ENCODE measurements at places on chromosomes 3 and 15. TPM values are rescaled to one million over a fixed set of nuclear protein-coding genes. Genes with fewer than 3 reads are reported as not detected.

DNA sequence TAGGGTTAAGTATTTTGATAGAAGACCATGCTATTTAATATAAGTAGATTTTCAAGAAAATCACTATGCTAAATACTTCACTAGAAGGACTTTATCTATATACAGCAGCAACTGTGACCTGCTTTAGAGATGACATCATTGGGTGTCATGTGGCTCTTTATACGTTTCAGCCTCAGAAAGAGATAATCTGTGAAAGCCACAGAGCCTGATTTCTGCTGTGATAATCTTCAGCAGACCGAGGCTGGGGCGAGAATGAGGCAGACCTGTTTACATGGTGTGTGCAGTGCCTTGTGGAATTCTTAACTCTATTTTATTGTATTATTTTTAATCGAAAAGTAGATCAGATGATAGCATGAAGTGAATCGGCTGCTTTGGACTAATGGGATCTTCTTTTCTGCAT lies 471.2 kb downstream of the MFSD1 start:
- DNase-seq = no peak

DNA sequence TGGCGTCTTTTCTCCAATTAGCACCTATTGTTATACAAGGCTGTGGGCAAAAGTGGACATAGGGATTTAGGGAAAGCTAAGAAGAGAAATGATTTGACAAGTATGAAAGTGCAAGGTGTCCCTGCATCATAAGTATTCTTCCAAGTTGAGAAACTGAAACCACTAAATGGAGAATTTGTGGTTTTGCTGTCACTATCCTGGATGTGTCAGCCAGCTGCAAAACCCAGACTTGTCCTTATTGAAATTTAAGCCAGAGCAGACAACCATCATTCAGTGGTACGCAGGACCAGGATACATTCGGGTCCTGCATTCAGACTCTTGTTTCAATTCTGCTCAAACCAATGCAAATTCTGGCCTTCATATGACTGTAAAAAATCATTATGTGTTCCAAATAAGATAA lies 384.8 kb upstream of the TGFBR2 start:
- DNase-seq = no peak

DNA sequence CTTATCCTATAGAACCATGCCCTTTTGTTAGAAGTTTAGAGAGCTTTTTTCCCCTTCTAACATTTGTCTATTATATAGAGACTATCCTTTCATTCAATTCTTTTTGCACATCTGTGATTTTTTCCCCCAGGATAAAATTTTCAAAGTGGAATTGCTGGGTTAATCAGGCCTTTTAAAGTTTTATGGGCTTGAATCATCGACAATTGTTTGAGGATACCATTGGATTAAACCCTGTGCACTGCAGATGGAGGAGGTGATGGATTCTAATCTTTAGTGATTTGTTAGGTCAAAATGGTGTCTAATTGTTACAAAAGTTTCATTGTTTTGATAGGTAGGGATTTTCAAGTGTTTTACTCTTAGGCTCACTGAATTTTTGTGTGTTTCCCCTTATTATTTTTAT lies 463.7 kb upstream of the CFAP20DC start:
- DNase-seq = no peak

GRCh38 chr3:16510620-16511319 lies 2.7 kb downstream of the RFTN1 start:
- no peak for DNase-seq

POLQ gene
- total RNA-seq = 9.2 TPM
